ENCODE measurements at places on chromosomes 6 and 20.

- no peak for DNase-seq
Measured at GRCh38 chr6:50128420-50129005, 78.8 kb upstream of the DEFB112 start.

GRCh38 chr20:20856956-20857355 is 144.5 kb upstream of the RALGAPA2 start:
- no peak for DNase-seq

DNA sequence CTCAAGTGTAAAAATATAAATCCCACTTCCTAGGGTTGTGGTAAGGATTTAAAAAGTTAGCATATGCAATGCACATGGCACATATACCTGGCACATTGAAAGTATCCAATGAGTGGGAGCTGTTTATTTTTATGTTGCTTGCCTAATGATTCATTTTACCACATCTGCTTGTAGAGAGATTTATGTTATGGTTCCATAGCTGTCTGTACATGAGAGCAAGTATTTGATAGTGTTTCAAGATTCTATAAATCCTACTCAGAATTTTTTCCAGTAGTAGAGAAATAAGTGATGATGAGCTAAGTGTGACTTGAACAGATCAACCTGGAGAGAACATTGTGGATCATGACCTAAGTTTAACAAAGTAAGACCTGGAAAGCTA is 125.3 kb upstream of the SPTLC3 start:
- no peak for DNase-seq

DNA sequence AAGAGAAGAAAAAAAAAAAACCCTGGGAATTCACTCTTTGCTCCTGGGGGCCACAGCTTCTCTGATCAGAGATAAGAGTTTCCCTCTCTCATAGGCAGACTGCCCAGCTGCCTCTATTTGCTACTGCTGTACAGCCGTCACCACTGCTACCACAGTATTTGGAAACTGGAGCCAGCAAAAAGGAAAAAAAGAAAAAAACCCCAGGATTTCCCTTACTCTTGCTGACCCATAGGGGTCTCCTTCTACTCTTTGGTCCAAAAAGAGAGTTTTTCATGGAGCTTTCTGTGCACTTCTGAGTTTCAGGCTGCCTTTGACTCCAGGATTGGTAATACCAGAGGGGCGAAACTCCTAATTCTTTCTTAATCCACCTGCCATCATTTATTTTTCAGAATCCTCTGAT is 89.7 kb downstream of the MDGA1 start:
- DNase-seq, result no peak

Data from stimulated activated CD8-positive, alpha-beta memory T cell treated with anti-CD3 and anti-CD28 coated beads, Interleukin-2, amount 100 ng/mL, for 1 hour (primary cell).